H7 (cell line): ENCODE measurements at places on chromosomes 5 and 9.

DNA sequence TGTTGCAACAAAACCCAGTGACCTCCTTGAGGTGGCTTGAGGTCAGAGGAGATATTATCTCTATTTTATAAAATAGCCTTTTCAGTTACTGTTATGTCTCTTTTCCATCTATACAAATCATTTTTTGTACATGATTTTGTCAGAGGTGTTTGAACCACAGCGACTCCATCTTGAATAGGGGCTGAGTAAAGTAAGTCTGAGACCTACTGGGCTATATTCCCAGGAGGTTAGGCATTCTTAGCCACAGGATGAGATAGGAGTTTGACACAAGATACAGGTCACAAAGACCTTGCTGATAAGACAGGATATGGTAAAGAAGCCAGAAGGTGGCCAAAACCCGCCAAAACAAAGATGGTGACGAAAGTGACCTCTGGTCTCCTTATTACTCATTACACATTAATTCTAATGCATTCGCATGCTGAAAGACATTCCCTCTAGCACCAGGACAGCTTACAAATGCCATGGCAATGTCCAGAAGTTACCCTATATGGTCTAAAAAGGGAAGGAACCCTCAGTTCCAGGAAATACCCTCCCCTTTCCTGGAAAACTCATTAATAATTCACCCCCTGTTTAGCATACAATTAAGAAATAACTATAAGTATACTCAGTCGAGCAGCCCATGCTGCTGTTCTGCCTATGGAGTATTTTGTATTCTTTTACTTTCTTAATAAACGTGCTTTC, 283.9 kb upstream of the ISL1 start:
- DNase-seq: no peak

- no peak for DNase-seq
These were observed 81.5 kb downstream of the RGS3 start for GRCh38 chr9:113545068-113545467.

GRCh38 chr9:68560071-68560844, 19.6 kb upstream of the TMEM252 start:
- peak; percentile 57 for DNase-seq

GRCh38 chr5:110329955-110330525, 396.4 kb downstream of the TMEM232 start:
- DNase-seq: no peak

GRCh38 chr5:15363601-15364000, 136.4 kb upstream of the FBXL7 start:
- DNase-seq: no peak

DNA sequence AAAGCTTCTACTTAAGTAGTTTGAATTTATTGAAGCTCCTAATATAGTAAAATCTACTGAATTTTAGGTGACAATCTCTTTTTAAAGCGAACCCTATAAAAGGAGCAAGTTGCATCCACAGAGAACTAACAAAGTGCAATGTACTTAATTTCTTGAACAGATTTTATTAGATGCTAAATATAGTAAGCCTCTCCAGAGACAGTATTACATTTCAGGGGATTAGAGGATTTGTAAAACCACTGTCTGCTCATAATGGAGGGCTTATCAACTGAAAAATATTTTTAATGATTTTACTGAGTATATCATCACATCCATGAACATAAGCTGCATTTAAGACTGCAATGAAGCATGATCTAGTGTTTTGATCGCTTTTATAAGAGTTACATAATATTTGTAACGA, 230.0 kb upstream of the EFNA5 start:
- DNase-seq: no peak

GRCh38 chr5:106121972-106122605, 1548.6 kb downstream of the EFNA5 start:
- DNase-seq: peak; percentile 14

- DNase-seq: peak; percentile 13
These were observed 266.1 kb downstream of the NDUFS4 start for GRCh38 chr5:53826504-53826903.

DNA sequence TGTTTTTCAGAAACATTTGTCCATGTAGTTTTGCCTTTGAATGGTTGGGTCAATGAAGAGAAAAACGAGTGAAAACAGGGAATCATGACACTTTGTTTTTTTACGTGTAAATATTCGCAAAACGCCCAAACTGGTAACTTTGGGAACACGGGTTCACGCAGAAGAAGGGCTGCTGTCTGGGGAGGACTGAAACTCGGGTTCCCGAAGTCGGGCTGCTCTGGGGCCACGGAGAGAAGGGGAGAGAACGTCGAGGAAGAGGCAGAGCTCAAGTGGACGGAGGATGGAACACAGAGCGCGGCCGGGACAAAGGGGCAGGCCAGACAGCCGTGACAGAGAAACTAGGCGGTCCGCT, 478 bp upstream of the SETD9 start:
- no peak for DNase-seq

DNA sequence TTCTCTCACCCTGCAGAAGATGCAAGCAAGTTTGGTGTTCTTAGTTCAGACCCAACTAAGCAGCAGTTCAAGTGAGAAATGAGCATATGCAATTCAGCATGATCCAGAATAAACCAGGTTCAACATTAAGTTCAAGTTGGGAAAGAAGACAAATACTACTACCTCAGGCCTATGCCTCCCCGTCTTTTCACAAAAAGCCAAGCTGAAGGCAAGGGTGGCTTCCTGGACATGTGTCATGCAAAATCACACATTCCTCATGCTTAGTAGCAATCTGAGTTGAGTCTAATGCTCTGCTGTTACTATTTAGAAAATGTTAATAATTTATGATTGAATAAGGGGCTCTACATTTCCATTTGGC, 453.4 kb upstream of the GRAMD2B start:
- DNase-seq: no peak

GRCh38 chr5:7214906-7215416, 181.0 kb upstream of the ADCY2 start:
- no peak for DNase-seq
